ENCODE measurements at places on chromosomes 5 and 9. TPM values are rescaled to one million over a fixed set of nuclear protein-coding genes. Genes with fewer than 3 reads are reported as not detected.

The PRLR gene
- polyA plus RNA-seq = 0.88 TPM

The RACK1 gene
- polyA plus RNA-seq = 1,195 TPM

The STPG3 gene
- not detected for polyA plus RNA-seq

The LOX gene
- not detected for polyA plus RNA-seq

The LRRTM2 gene
- 0.02 TPM for polyA plus RNA-seq

The PPIC gene
- polyA plus RNA-seq = not detected

The F2RL1 gene
- polyA plus RNA-seq = 2.5 TPM

The DBN1 gene
- polyA plus RNA-seq = 0.71 TPM

The TMC1 gene
- 0.40 TPM for polyA plus RNA-seq

The HSPA5 gene
- 213 TPM for polyA plus RNA-seq

The MARCOL gene
- not detected for polyA plus RNA-seq

The LHX3 gene
- polyA plus RNA-seq = not detected

DNA sequence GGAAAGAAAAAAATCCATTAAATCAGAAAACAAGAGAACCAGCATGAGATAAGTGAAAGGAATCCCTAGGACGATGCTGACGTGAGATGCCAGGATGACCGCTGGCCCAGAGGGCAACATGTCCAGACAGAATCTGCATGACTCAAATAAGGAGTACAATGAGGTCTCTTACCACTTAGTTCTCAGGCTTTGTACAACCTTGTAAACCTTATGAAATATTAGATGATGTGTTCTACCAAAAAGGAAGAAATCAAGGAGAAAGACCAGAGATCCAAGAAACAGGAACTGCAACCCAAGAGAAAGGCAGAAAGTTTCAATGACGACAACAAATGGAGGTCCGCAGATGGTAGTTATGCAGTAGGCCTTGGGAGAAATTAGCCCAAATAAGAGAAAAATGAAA, 2.8 kb upstream of the GPR150 start:
- no peak overlapping the region for H3K4me3 ChIP-seq
- peaks cover 20% of the 10 kb centered on the region for H3K4me1 ChIP-seq
- no peak for DNase-seq

GRCh38 chr9:99628849-99629620, 192.7 kb upstream of the NR4A3 start:
- H3K36me3 ChIP-seq = no peaks in the 10 kb centered on the region
- peak overlapping the region; percentile 12 for H3K27ac ChIP-seq
- no peaks in the 10 kb centered on the region for H3K27me3 ChIP-seq

GRCh38 chr5:135218790-135219568, 180.1 kb downstream of the MACROH2A1 start:
- H3K27me3 ChIP-seq = no peaks in the 10 kb centered on the region
- DNase-seq = no peak
- H3K36me3 ChIP-seq = no peaks in the 10 kb centered on the region
- peaks cover 29% of the 10 kb centered on the region for H3K4me1 ChIP-seq
- no peak overlapping the region for H3K4me3 ChIP-seq

- H3K27me3 ChIP-seq = no peaks in the 10 kb centered on the region
- no peaks in the 10 kb centered on the region for H3K36me3 ChIP-seq
- no peak overlapping the region for H3K27ac ChIP-seq
- H3K4me3 ChIP-seq = no peak overlapping the region
- DNase-seq = peak; percentile 5
Measured at GRCh38 chr9:9998491-9999287, 614.1 kb downstream of the PTPRD start.

DNA sequence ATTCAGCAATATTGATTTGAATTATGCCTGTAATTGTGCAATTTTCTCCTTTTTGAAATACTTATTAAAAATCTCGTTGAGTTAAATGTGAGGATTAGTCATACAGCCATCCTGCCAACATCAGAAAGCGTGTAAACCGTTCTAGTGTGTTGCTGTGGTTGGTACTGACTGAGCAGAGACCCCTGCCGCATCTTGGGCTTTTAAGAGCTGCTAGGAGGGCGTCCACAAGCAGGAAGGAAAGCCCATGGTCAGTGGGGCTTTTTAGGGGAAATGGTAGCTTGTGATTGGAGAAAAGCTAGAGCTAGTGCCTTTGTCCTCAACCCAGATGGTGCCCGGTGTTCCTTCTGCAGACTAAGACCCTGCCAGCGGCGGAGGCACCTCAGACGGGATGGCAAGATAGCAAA, 1.3 kb downstream of the SDHA start:
- no peaks in the 10 kb centered on the region for H3K27me3 ChIP-seq
- peaks cover 25% of the 10 kb centered on the region for H3K4me1 ChIP-seq
- peak; percentile 19 for DNase-seq
- peak overlapping the region; percentile 95 for H3K4me3 ChIP-seq
- H3K27ac ChIP-seq = no peak overlapping the region
- peaks cover 8% of the 10 kb centered on the region for H3K36me3 ChIP-seq

DNA sequence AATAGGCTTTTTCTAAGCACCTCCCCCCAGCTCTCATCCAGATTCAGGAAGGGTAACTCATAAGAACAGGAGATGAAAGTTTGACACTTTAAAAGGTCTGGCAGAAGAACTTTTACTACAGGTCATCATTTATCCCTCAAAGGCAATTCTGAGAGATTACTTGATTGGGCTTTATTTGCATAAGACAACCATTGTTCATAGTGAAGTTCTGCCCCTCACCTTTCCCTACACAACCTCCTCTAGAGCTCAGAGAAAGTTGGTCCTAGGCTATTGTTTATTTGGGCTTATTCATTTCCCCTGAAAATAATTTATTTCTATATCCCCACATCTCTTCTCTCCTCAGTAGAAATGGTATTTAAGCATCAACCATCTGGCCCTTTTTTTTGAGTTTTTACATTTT, 568.4 kb downstream of the ZNF608 start:
- no peaks in the 10 kb centered on the region for H3K4me1 ChIP-seq
- H3K27me3 ChIP-seq = no peaks in the 10 kb centered on the region

DNA sequence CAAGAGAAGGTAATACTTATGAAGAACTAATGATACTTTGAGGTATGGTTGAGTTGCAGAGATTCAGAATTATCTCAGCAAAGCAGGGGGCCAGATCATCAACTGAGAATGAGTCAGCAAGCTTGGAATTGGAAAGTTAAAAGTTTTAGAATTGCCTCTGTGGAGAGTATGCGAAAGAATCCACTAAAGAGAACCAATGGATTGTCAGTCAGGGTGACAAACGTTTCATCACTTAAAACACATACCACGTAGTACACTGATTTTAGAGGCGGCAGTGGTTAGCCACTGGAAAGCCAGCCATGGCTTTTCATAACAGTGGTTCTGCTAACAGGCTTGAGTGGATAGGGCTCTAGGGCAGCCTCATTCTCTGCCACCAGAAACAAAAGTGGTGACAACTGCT, 30.7 kb downstream of the AOPEP start:
- no peak overlapping the region for H3K27ac ChIP-seq
- H3K4me3 ChIP-seq = no peak overlapping the region
- no peak for DNase-seq
- H3K4me1 ChIP-seq = peaks cover 5% of the 10 kb centered on the region
- no peaks in the 10 kb centered on the region for H3K27me3 ChIP-seq
- H3K36me3 ChIP-seq = peaks cover 5% of the 10 kb centered on the region

DNA sequence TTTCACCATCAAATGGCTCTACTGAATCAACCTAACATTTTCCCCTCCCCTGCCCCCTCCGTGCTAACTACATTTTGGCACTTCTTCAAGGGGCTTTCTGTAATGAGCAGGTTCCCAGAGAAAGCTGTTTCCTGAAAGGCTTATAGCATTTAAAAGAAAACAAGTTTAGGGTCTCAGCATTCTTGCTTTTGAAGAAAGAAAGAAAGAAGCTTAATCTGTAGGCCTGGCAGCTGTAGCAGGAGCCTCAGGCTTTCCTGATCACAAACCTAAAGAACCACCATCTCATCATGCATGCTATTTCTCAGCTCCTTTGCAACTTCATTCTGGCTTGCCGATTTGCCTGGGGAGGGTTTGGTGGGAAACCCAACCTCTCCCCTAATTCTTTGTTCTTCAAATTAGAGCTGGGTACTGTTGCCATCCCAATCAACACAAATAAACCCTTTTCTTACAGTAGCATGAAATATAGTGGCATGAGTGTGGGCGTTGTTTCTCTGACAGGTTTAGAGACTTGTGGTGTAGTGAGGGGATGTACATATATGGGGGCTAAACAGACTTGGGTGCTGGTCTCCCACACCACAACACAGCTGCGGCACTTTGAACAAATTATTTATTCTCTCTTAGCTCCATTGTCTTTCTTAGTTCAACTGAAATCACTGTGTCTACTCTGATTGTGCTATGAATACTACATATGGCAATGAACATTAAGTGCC, 160.5 kb upstream of the TNC start:
- no peaks in the 10 kb centered on the region for H3K4me1 ChIP-seq
- H3K4me3 ChIP-seq = no peak overlapping the region
- H3K27ac ChIP-seq = no peak overlapping the region

- no peak overlapping the region for H3K4me3 ChIP-seq
- H3K27ac ChIP-seq = no peak overlapping the region
- peaks cover 2% of the 10 kb centered on the region for H3K4me1 ChIP-seq
- no peaks in the 10 kb centered on the region for H3K27me3 ChIP-seq
- H3K36me3 ChIP-seq = peaks cover 66% of the 10 kb centered on the region
Measured at GRCh38 chr5:149824846-149825245, 94.7 kb downstream of the PPARGC1B start.

- no peak for DNase-seq
- no peaks in the 10 kb centered on the region for H3K27me3 ChIP-seq
- H3K27ac ChIP-seq = no peak overlapping the region
- H3K4me3 ChIP-seq = no peak overlapping the region
- no peaks in the 10 kb centered on the region for H3K4me1 ChIP-seq
- H3K36me3 ChIP-seq = no peaks in the 10 kb centered on the region
Measured at GRCh38 chr9:82895822-82896110, 167.2 kb downstream of the RASEF start.

DNA sequence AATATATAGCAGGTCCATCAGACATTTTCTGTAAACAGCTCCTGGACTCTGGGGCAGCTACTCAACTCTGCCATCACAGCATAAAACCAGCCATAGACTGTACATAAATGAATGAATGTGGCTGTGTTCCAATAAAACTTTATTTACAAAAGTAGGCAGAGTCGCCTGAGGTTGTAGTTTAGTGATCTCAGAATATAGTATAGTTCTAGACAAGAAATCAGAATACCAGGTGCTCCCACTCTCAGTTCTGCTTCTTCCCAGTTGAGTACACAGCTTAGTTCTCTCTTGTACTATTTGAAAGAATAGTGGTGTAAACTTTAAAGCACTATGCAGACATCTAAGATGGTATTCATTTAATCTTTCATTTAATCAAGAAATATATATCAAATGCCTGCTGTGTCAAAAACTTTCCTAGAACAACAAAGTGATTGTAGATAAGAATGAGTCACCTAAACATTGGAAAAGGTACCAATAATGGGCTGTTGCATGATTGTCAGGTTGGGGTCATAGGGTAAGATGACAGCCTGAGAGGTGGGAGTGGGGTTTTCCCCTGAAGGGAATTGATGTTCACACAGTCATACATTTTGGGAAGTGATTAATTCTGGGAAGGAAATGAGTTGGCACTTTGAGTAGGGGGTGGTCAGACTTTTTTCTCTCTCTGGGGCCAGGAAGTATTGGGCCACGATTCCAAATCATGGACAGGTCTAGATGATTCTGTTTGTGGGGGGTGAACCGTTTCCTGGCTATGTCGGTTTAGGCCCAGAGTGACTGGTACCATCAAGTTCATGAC, 37.0 kb downstream of the TNFSF8 start:
- H3K27me3 ChIP-seq = no peaks in the 10 kb centered on the region
- H3K27ac ChIP-seq = peak overlapping the region; percentile 84

GRCh38 chr5:143836161-143836725, 24.3 kb downstream of the HMHB1 start:
- H3K36me3 ChIP-seq = no peaks in the 10 kb centered on the region
- no peaks in the 10 kb centered on the region for H3K4me1 ChIP-seq
- no peak for DNase-seq
- no peaks in the 10 kb centered on the region for H3K27me3 ChIP-seq

DNA sequence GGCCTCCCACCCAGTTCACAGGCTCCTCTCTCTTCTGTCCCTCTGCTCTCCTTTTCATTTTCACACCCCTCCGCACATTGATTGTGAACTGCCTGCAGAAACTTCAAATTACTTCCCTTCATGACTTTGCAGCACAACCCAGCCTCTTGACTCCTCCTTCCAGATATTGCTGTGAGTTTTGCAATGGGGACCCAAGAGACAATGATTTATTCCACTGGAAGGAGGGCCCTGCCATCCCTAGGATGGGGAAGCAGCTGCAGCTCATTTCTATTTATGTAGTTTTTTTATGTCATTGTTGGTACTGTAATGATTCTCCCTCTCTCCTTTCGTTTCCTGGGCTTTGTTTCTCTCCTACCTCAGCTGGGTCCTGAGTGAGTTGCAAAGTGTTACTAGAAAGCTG, 364.9 kb downstream of the ICE1 start:
- H3K4me1 ChIP-seq = no peaks in the 10 kb centered on the region
- H3K36me3 ChIP-seq = no peaks in the 10 kb centered on the region
- H3K27me3 ChIP-seq = no peaks in the 10 kb centered on the region
- H3K4me3 ChIP-seq = no peak overlapping the region

- H3K27me3 ChIP-seq = no peaks in the 10 kb centered on the region
- no peak for DNase-seq
- no peaks in the 10 kb centered on the region for H3K4me1 ChIP-seq
- no peak overlapping the region for H3K4me3 ChIP-seq
- no peaks in the 10 kb centered on the region for H3K36me3 ChIP-seq
Measured at GRCh38 chr5:179223961-179224360, 121.3 kb downstream of the ADAMTS2 start.

- H3K27me3 ChIP-seq = no peaks in the 10 kb centered on the region
- no peak overlapping the region for H3K4me3 ChIP-seq
- no peaks in the 10 kb centered on the region for H3K36me3 ChIP-seq
- H3K27ac ChIP-seq = no peak overlapping the region
- DNase-seq = no peak
- H3K4me1 ChIP-seq = no peaks in the 10 kb centered on the region
Measured at GRCh38 chr5:55205001-55205400, 22.1 kb downstream of the MCIDAS start.

GRCh38 chr5:97838214-97838613, 655.2 kb upstream of the RIOK2 start:
- no peak overlapping the region for H3K4me3 ChIP-seq
- no peak overlapping the region for H3K27ac ChIP-seq
- DNase-seq = no peak
- H3K27me3 ChIP-seq = no peaks in the 10 kb centered on the region

- no peaks in the 10 kb centered on the region for H3K36me3 ChIP-seq
- H3K4me1 ChIP-seq = no peaks in the 10 kb centered on the region
- no peaks in the 10 kb centered on the region for H3K27me3 ChIP-seq
- no peak overlapping the region for H3K27ac ChIP-seq
Measured at GRCh38 chr5:159385536-159385935, 55.2 kb upstream of the IL12B start.

- H3K36me3 ChIP-seq = no peaks in the 10 kb centered on the region
- no peak for DNase-seq
- no peak overlapping the region for H3K27ac ChIP-seq
- peaks cover 22% of the 10 kb centered on the region for H3K4me1 ChIP-seq
- no peaks in the 10 kb centered on the region for H3K27me3 ChIP-seq
Measured at GRCh38 chr9:136325358-136325757, 2.0 kb upstream of the GPSM1 start.

All from CD14-positive monocyte (primary cell).